CD4-positive, CD25-positive, alpha-beta regulatory T cell (primary cell): ENCODE measurements at places on chromosomes 1 and 21.
A peak's percentile ranks its signal among the peaks of the same experiment; 100 is the strongest.

DNA sequence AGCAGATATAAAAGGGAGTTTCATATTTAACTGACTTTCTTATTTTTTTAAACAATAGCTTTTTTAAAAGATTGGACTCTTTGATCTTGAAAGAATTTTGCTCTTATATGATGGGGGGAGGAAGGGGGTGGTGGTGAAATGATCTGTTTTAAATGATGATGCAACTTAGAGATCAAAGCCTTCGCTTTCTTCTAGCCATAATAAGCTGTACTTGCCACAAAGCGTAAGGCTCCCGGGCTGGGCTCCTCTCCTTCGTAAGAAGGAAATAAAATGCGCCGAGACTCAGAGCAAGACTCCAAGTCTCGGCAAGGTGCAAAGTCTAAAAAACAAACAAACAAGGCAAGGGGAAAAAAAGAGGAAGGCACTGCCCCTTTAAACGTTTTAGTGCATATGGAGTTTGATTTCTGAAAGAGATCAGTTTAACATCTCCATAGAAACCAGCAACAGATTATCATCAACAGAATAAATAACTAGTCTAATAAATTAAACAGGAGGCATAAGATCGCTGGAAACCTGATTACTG, 3.3 kb downstream of the CASZ1 start:
- H3K36me3 ChIP-seq = no peaks in the 10 kb centered on the region
- peaks cover 16% of the 10 kb centered on the region for H3K27me3 ChIP-seq
- H3K4me1 ChIP-seq = peaks cover 11% of the 10 kb centered on the region
- no peak for DNase-seq
- no peak overlapping the region for H3K4me3 ChIP-seq
- H3K27ac ChIP-seq = no peak overlapping the region

DNA sequence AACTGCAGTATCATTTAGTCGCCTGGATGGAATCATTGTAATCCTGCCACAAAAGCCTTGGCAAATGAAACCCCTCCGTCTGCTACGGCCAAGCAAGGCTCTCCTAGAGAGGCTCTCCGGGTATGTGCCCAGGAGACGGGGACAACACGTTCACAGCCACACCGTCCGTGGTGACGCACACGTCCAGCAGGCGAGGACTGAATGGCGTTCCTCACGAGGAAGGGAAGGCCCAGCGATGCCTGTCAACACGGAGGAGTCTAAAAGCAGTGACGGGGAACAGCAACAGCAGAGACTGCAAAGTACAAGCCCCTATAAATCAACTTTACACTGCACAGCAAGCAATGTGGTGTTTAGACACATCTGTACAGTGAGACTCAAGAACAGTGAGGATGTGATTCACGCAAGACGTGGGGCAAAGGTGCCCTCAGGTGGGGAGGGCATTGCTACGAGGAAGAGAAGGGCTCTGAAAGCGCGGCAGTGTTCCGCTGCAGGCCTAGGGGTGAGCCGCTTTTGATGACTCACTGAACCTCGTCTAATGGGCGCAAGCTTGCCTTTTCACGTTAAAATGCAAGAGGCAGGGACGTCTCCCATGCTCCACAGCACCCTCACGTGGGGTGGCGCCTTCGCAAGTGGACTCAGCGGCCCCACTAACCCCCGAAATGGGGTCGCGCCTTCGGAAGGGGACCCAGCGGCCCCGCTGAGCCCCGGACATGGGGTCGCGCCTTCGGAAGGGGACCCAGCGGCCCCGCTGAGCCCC, 6.8 kb downstream of the WRAP73 start:
- no peaks in the 10 kb centered on the region for H3K27me3 ChIP-seq
- H3K27ac ChIP-seq = no peak overlapping the region
- H3K36me3 ChIP-seq = peaks cover 51% of the 10 kb centered on the region

GRCh38 chr1:235649368-235650163, at the start of gene GNG4:
Gene GNG4, minus strand, starts transcription at chr1:235649784. Its CDS starts 65,946 bp downstream, at chr1:235583838.
- peak within 1 kb of the TSS; percentile 32 for H3K4me3 ChIP-seq
- H3K36me3 ChIP-seq = no peaks in the 10 kb centered on the region
- DNase-seq = no peak
- peaks cover 26% of the 10 kb centered on the region for H3K27me3 ChIP-seq
- H3K27ac ChIP-seq = no peak within 1 kb of the TSS
- H3K4me1 ChIP-seq = peaks cover 22% of the 10 kb centered on the region

GRCh38 chr21:44881198-44881872, 7.8 kb upstream of the PTTG1IP start:
- H3K36me3 ChIP-seq = peaks cover 9% of the 10 kb centered on the region
- no peak overlapping the region for H3K4me3 ChIP-seq
- no peak overlapping the region for H3K27ac ChIP-seq
- no peaks in the 10 kb centered on the region for H3K27me3 ChIP-seq

- H3K27ac ChIP-seq = no peak overlapping the region
- H3K27me3 ChIP-seq = no peaks in the 10 kb centered on the region
- no peaks in the 10 kb centered on the region for H3K36me3 ChIP-seq
- no peak overlapping the region for H3K4me3 ChIP-seq
- H3K4me1 ChIP-seq = no peaks in the 10 kb centered on the region
- no peak for DNase-seq
Measured at GRCh38 chr1:240500647-240501046, 111.3 kb downstream of the GREM2 start.

- no peaks in the 10 kb centered on the region for H3K27me3 ChIP-seq
- no peak overlapping the region for H3K4me3 ChIP-seq
- no peak overlapping the region for H3K27ac ChIP-seq
- no peak for DNase-seq
- no peaks in the 10 kb centered on the region for H3K4me1 ChIP-seq
Measured at GRCh38 chr1:1551524-1552262, 11.3 kb upstream of the TMEM240 start.
